Pancreas (tissue), 10 donors: ENCODE measurements at places on chromosomes 12 and 14. TPM values are rescaled to one million over a fixed set of nuclear protein-coding genes. Genes with fewer than 3 reads are reported as not detected.

The SMIM41 gene
- 0.09 TPM for total RNA-seq

- no peaks in the 10 kb centered on the region for H3K27me3 ChIP-seq
- H3K27ac ChIP-seq: no peak overlapping the region
- peaks cover 2% of the 10 kb centered on the region for H3K4me1 ChIP-seq
- no peak for DNase-seq
These were observed 7.5 kb upstream of the LRP1-AS start for GRCh38 chr12:57154804-57155434.

- no peaks in the 10 kb centered on the region for H3K27me3 ChIP-seq
- no peaks in the 10 kb centered on the region for H3K4me1 ChIP-seq
- H3K36me3 ChIP-seq: no peaks in the 10 kb centered on the region
These were observed 79.6 kb downstream of the EXOC5 start for GRCh38 chr14:57189070-57189469.

DNA sequence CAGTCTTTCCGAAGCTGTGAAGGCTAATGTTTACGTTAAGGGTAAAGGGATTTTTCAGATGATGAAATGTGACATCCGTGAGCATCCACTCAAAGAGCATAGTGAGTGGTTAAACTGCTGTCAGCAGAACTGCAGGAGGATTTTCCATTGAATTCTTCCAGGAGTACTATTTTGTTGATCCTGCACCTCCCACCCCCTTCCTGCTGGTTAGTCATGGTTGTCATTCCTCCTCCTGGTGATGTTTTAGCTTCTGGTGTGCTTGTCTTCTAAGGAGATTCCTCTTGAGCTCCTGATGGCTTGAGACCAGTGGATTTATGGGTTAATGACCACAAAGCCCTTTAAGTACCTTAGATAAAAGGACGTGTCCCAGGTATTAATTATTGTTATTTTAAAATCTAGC is 2.4 kb upstream of the GPRC5D start:
- no peak overlapping the region for H3K4me3 ChIP-seq
- H3K27me3 ChIP-seq: no peaks in the 10 kb centered on the region
- no peaks in the 10 kb centered on the region for H3K4me1 ChIP-seq
- no peak for DNase-seq

GRCh38 chr12:108234158-108234557 is 105.0 kb downstream of the CMKLR1 start:
- no peak overlapping the region for H3K4me3 ChIP-seq
- DNase-seq: no peak
- no peaks in the 10 kb centered on the region for H3K4me1 ChIP-seq
- no peaks in the 10 kb centered on the region for H3K36me3 ChIP-seq

The CACNA1C gene
- 2.5 TPM for total RNA-seq

DNA sequence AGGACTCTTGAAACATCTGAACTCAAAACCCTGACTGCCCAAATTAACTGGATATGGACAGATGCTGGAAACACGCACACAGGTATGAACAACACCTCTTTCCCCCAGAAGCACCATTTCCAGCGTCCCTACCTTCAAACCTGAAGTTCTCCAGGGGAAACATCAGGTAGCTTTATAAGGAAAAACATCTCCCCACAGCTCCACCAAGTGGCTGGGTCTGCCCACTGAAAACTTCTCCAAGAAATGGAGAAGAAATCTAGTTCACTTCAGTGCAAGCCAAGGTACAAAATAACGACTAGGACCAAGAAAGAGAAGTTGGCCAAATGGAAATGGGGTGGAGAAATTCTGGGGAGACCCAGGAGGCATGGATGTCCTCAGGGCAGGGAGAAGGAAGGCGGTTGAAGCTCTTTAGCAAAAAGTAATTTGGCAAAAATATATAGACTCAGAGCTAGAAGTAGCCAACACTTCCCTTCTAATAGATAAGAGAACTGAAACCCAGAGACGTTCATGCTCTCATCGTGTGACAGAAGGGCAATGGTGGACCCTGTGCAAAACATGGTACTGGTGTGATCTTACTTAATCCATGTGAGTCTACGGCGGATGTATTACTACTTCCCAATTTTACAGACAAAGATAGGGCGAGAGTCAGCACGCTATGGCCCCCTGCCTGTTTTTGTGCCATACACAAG is 10.5 kb upstream of the NUAK1 start:
- no peaks in the 10 kb centered on the region for H3K36me3 ChIP-seq
- H3K4me1 ChIP-seq: peaks cover 20% of the 10 kb centered on the region
- no peaks in the 10 kb centered on the region for H3K27me3 ChIP-seq
- no peak overlapping the region for H3K4me3 ChIP-seq

GRCh38 chr14:72369106-72369505 is 436.9 kb downstream of the RGS6 start:
- H3K27ac ChIP-seq: no peak overlapping the region
- no peak overlapping the region for H3K4me3 ChIP-seq

DNA sequence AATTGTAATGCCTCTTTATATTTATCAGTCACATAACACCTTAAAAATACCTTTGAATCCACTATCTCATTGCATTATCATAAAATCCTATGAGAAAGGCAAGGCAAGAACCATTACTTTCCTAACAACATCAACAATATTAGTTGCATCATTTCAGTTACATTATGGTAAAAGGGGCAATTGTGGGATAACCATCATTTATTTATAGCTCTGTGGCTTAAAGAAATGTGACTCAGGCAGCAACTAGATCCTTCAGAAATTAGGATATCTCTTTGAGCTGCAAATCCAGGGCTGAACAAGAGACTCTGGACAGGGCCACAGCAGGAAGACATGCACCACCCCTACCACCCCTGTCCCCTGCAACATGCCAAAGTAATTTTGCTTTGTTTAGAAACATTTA is 36.4 kb downstream of the EPS8 start:
- no peak overlapping the region for H3K27ac ChIP-seq
- no peak for DNase-seq
- H3K4me1 ChIP-seq: no peaks in the 10 kb centered on the region
- no peaks in the 10 kb centered on the region for H3K36me3 ChIP-seq

- no peaks in the 10 kb centered on the region for H3K36me3 ChIP-seq
- peaks cover 6% of the 10 kb centered on the region for H3K4me1 ChIP-seq
- H3K27me3 ChIP-seq: no peaks in the 10 kb centered on the region
These were observed 100.8 kb upstream of the DIO3 start for GRCh38 chr14:101460521-101460920.

DNA sequence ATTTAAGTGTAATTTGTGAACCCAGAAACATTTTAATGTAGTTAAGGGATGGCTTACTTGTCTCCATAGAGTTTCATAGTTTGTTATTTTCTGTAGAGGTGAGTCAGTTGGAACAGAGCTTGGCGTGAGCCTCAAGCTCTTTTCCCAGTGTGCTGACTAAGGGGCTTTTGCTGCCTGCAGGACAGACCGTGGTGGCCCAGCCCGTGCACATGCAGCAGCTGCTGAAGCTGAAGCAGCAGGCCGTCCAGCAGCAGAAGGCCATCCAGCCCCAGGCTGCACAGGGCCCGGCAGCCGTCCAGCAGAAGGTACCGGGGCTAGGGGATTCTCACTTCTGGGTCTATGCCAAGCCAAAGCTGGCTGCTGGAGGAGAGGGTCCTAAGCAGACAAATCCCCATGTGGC is 76.9 kb downstream of the DDX51 start:
- H3K27ac ChIP-seq: no peak overlapping the region
- H3K4me1 ChIP-seq: no peaks in the 10 kb centered on the region
- no peak overlapping the region for H3K4me3 ChIP-seq
- no peaks in the 10 kb centered on the region for H3K27me3 ChIP-seq
- no peak for DNase-seq

The INF2 gene
- 20.4 TPM for total RNA-seq

The CNTN1 gene
- total RNA-seq: 7.4 TPM

DNA sequence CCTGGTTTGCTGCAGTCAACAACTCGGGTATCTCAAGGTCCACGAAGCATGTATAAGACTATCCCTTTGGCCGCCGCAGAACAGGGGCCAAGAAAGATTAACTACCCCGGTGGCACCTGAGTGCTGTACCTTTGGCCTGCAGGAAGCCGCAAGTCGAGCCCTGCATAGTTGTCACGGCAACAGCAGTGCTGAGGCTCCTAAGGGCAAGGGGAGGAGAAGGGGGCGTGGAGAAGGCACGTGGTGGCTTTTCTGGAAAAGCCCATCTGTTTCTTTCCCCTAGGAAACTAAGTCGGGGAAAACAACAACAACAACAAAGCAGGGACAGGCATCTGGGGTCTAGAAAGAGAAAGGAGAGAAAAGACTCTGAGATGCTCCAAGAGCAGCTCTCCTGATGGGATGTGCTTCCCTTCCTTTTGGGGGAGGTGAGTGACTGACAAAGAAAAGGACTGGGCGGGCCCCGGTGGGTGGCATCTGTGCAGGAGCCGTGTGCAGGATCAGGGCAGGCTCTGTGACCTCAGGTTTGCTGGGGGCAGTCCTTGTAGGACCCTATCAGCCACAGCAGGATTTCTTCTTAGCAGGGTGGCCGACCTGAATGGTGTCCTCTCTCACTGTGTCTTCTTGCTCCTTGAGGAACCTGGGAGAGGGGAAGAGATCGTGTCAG is 123.9 kb downstream of the PRMT8 start:
- H3K36me3 ChIP-seq: no peaks in the 10 kb centered on the region
- H3K27ac ChIP-seq: no peak overlapping the region
- no peaks in the 10 kb centered on the region for H3K4me1 ChIP-seq
- no peak overlapping the region for H3K4me3 ChIP-seq
- no peak for DNase-seq

The FOXA1 gene
- 0.59 TPM for total RNA-seq

DNA sequence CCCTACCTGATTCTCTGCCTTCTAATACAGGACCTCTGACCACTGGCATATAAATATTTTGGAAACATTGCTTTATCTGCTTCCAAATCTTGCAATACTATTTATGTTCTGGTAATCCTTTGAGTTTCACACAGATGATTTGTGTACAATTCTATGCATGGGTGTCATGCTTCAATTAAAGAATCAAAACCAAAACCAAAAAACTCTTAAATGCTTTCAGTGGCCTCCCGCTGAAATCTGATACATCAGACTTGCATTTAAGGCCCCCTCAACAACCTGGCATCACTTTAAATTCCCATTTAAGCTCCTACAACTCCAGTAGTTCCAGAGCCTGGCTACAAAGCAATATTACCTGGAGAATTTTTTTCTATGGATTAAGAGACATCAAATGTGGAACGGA is 221.7 kb upstream of the NAV3 start:
- H3K4me1 ChIP-seq: no peaks in the 10 kb centered on the region
- no peak for DNase-seq
- no peaks in the 10 kb centered on the region for H3K36me3 ChIP-seq
- H3K4me3 ChIP-seq: no peak overlapping the region
- no peak overlapping the region for H3K27ac ChIP-seq

GRCh38 chr14:30691751-30692398 is 69.8 kb downstream of the SCFD1 start:
- H3K36me3 ChIP-seq: no peaks in the 10 kb centered on the region
- no peak overlapping the region for H3K4me3 ChIP-seq
- H3K4me1 ChIP-seq: no peaks in the 10 kb centered on the region
- no peak for DNase-seq

GRCh38 chr14:81161088-81161487 is 59.7 kb downstream of the GTF2A1 start:
- H3K27ac ChIP-seq: no peak overlapping the region
- no peaks in the 10 kb centered on the region for H3K4me1 ChIP-seq
- H3K27me3 ChIP-seq: no peaks in the 10 kb centered on the region

GRCh38 chr14:88026890-88027289 is 22.0 kb downstream of the GPR65 start:
- DNase-seq: no peak
- no peaks in the 10 kb centered on the region for H3K36me3 ChIP-seq
- H3K27me3 ChIP-seq: no peaks in the 10 kb centered on the region
- H3K27ac ChIP-seq: no peak overlapping the region
- no peak overlapping the region for H3K4me3 ChIP-seq
- no peaks in the 10 kb centered on the region for H3K4me1 ChIP-seq
